ENCODE measurements at places on chromosomes 3 and 15.

DNA sequence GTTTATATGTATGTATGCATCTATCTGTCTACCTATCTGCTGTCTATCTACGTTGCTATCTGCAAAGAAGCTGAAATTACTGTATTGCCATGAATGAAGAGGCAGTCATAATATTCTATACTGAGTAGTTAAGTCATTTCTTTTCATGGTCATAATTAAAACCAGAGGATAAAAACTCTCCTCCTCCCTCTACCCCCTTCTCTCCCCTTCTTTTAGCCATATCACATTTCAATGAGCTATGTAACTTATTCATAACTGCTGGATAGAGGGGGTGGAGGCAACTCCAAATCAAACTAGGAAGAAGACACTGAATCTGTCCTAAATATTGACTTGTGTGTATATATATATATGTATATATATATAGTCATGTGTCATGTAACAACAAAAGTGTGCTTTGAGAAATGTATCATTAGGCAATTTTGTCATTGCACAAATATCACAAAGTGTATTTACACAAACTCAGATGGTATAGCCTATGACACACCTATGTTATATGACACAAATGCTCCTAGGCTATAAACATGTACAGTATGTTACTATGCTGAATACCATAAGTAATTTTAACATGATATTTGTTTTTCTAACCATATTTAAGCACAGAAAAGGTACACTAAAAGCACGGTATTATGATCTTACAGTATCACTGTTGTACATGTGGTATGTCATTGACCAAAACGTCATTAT, 229.7 kb upstream of the KCNMB2 start:
- no peak for DNase-seq

- DNase-seq: no peak
Observed at GRCh38 chr15:38215707-38216106, 36.9 kb upstream of the SPRED1 start.

DNA sequence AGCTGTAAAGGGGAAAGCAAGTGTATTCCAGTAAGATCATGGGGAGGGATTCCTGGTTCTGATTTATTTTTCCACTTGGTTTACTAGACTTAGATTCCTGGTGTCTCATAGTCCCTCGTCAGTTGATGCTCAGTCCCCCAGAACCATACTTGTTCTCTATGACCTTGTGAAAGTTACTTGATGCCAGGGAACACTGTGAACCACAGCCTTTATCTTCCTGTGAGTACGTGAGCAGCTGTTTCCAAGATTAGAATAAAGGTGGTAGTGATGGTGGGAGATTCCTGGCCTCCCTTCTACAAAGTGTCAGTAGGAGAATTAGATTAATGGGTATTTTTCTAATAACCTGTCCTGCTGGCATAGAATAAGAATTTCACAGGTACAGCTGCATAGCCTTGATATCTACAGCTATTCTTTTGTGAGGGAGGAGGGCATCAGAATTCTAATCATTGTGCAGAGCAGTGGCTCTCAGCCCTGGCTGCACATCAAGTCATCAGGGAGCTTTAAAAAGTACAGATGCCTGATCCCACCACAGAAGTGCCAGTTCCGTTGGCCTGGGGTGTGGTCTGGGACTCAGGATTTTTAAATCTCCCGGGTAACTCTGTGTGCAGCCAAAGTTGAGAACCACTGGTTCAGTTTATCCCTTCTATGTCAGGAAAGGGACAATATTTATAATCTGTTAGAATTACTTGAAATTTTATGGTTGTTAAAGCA, 20.0 kb downstream of the GPD1L start:
- no peak for DNase-seq

DNA sequence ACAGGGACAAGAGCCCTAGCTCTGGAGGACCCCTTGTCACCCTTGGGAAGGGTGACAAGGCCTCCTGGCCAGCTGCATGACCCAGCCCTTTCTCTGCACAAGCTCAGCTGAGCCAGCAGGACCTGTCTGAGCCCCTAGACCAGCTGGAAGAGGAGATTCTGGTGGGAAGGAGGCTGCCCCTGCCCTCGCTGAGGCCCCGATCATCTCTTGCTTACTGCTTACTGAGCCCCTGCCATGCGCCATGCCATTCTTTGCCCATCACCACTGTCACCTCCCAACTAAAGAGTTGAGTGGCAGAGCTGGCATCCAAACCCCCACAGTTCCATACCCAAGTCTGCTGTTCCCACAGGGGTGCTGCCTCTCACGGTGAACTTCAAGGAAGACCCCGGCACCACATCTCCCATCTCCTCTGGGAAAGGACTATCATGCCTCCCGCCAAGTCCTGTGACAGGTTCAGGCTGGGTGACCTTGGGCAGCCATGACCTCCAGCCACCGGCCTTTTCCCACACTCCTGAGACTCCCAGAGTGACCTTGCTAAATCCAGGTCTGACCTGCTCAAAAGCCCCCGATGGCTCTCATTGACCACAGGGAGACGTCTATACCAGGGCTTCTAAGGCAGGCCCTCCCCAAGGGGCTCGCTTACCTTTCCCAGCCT, 34.0 kb downstream of the ACSBG1 start:
- DNase-seq: no peak

DNA sequence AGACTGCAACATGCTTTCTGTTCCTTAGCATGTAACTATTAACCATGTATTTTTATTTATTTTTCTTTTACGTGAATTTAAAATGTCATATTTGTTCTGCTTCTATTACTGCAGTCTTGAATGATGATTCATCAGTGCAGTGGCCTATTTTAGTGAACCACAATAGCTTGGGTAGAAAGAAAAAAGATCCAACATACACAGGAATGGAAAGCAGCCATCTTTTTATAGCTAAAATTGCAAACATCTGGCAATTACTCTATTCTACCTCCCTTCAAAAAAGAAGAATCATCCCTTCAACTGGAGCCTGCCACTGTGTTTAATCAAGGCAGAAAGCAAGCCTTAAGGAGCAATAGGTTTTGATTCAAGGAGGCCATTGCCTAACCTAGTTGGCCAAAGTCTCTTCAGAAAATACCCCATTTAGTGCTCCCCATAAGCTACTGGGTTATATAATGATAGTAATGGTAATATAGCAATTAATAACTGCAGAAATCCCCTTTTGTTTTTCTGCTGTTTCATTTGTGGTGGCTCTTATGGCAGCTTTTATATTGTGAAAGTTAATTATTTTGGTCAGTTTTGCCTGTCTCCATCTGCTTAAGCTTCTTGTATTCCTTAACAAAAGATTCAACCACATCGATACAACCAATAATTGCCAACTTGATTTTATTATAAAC, 267.3 kb downstream of the LPP start:
- no peak for DNase-seq

DNA sequence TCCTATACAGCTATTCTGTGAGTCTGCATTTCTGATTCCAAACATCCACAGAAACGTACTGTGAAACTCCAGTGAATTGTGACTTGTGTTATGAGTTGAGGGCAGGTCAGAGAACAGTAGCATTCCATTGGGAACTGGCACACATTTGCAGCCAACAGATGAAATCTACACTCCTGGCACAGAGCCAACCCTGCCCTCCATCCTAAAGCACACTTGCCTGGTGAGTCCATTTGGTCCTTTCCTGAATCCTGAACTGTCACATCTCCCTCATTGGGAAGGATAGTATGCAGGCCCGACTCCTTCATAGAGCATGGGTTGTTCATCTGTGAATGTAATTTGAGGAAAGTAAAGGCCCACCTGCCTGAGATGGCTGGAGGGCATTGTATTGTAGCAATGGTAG, 314.3 kb upstream of the RASGRP1 start:
- peak; percentile 16 for DNase-seq

GRCh38 chr3:69541711-69542088, 155.8 kb upstream of the FRMD4B start:
- peak; percentile 38 for DNase-seq

- DNase-seq: no peak
Observed at GRCh38 chr3:23553353-23553752, 252.4 kb upstream of the UBE2E1 start.

- DNase-seq: no peak
Observed at GRCh38 chr15:82995938-82996337, 9.9 kb downstream of the RAMAC start.

DNA sequence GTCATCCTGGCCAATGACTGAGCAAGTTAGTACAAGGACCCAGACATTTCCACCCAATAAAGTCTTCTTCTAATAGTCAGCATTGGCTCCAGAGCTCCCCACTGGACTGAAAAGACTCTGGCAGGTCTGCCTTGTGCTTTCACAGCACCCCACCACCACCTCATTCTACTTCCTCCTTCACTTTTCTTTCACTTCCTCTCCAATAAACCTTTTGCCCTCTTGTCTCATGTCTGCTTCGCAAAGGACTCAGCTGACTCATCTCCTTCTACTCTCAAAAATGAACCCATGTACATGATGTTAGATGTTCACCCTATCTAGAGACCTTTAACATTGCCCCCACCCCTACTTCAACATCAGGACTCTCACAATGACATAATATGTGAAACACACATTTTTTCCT, 181.0 kb upstream of the PPP2R3A start:
- DNase-seq: no peak
